ENCODE measurements at places on chromosomes 3 and 15.

DNA sequence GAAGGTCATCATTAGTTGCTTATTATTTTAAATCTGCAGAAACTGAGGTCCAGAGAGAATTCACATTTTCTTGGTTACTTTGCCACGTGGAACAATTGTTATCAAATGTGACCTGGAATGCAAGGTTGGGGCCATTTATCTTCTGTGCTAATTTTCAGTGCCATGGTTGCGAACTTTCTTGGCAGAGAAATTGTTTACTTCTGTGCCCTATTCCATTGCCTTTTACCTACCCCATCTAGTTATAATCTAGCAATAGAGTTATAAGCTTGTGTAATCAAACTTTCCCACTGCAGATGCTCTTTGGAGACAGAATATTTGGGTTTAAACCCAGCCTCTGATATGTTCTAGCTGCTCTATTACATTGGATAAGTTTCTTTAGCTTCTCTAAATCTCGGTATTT lies 242.9 kb downstream of the LPP start:
- DNase-seq: no peak

DNA sequence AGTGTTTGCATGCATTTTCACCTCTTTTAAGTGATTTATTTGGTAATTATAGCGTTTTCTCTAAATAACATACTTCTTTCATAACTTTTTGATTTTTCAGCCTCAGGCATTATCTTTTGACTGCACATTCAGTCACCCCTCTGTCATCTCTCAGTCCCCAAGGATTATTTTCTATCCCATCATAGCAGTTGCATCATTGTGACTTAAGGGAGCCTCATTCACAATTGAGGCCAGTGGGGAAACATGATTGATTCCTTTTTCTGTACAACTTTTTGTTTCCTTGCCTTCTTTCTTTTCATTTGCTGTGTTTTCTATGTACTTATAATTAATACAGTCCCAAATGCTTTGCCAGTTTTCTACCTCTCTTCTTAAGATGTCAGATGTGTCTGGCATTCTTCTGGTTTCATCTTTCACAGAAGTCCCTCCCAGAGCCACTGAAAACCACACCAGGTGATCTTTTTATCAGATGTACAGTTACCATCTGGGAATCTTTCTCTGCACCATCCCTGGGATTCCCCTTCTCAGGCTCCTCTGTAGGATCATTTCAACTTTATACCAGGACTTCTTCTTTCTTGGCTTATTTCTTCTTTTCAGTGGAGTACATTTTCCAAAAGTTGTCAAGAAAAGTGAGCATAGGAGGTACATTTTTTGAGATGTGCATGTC lies 151.4 kb downstream of the RAP2B start:
- no peak for DNase-seq

DNA sequence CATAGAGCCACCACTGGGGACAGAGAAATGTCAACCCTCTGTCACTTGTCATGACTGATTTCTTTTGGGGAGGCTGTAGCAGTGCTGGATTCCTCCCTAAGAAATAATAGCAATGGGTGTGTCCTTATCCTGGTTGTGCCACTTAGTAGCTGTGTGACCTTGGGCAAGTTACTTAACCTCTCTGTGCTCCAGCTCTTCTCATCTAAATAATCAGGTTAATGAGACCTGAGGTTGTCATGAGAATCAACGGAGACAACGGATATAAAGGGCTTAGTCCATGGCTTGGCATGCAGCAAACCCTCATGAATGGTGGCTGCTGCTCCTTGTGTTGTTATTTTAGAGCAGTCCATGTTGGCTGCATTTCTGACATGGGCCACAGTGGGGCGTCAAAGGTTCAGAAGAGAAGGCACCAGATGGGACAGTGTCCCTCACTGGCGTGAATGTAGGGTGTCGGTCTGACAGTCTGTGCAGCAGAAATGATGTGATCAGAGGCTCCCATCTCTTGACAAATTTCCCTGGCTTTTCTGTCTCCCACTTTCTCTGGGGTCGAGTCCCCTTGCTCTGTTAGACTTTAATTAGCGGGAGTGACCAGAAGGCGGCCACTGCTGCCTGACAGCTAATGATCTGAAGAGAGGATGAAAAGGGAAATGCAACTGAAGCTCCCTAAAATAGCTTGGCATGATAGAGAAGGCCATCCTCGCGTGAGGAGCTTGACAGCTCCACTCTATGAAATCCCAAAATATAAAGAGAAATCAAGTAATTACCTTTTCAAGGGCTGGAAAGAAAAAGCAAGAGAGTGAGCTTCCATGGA lies 209.4 kb downstream of the CADPS start:
- peak; percentile 6 for DNase-seq

- DNase-seq: no peak
Observed at GRCh38 chr15:28289694-28290463, 32.1 kb downstream of the HERC2 start.

DNA sequence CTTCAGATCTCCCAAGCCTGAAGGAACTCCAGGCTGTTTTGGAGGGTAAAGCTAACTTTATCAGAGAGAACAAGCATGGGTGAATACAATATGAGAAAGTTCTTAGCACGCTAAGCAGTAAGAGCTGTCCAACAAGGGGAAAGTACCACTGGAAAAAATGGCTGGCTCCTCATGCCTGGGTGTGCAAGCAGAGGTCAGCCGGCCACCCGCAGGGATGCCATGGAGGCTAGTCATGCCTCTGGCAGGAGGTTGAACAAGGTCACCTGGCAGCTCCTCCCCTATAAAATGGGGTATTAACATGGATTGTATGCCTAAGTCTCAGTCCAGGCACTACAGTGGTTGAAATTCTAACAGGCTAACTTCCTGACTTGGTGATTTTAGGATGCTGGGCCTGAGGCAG lies 75.4 kb upstream of the SLC6A1 start:
- DNase-seq: no peak

- no peak for DNase-seq
Observed at GRCh38 chr15:59166166-59166565, 40.5 kb upstream of the LDHAL6B start.

- no peak for DNase-seq
Observed at GRCh38 chr3:133089906-133090485, 51.8 kb downstream of the TMEM108 start.

DNA sequence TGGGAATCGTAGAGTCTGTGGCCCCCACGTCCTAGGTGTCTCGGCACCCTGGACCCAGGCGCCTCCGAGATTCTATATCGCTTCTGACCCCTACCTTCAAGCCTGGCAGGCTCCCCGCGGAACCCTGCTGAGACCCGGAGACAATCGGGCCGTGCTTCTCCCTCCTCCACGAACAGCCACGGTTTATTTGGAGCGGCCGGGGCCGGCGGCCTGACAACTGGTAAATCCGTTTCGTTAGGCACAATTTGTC lies 1.4 kb downstream of the GATA2 start:
- no peak for DNase-seq

GRCh38 chr15:50055332-50055731 lies 63.7 kb downstream of the ATP8B4 start:
- DNase-seq: no peak

DNA sequence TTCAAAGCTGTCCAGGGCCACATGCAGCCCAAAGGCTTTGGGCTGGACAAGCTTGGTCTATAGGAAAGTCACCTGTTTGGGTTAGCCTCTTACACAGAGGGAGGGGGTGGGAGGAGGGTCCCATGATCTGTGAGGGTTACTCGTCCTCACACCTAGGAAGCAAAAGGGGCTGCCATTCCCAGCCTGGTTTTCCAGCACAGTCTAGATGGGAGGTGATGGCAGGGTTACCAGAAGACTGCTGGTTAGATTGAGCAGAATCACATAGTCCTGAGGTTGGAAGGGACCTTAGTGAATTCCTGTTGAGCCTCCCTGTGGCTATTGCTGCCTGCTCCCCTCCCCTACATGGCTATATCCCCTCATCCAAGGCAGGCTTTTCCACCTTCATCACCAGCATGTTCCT lies 101.8 kb downstream of the SEMA5B start:
- no peak for DNase-seq

GRCh38 chr3:36512555-36512954 lies 132.3 kb downstream of the STAC start:
- no peak for DNase-seq

GRCh38 chr15:98150084-98150483 lies 189.6 kb downstream of the ARRDC4 start:
- no peak for DNase-seq

DNA sequence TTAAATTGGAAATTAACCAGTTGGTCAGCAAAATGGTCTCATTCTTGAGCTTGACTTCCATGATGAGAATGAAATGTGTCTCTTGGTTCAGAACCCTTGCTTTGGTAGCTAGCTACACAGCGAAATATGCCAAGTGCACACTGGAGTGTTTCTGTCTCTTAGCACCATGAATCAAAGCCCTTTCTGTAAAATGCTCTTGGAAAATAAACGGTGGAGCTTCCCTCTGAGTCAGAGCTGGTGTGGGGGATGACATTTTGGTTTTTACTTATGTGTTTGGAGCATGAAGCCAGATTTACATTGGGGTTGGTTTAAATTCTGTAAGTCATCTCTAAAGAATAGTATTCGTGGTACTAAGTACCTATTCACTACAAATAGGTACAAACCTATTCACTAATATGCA lies 85.1 kb upstream of the NANOGP8 start:
- no peak for DNase-seq

DNA sequence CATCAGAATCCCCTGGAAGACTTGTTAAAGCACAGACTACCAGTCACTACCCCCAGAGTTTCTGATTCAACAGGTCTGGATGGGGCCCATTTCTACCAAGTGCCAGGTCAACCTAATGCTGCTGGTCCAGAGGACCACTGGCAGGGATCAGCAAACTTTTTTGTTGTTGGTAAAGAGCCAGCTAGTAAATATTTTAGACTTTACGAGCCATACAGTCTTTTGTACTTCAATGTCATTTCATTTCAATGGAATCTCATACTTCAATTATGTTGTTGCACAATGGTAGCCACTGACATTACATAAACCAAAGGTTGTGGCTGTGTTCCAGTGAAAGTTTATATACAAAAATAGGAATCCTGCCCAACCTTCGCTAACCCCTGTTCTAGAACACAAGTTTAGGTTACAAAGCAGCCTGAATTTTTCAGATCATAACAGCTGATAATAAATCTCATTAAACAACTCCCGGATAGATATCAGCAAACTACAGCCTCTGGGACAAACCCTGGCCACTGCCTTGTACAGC lies 28.7 kb downstream of the ULK4 start:
- DNase-seq: no peak

DNA sequence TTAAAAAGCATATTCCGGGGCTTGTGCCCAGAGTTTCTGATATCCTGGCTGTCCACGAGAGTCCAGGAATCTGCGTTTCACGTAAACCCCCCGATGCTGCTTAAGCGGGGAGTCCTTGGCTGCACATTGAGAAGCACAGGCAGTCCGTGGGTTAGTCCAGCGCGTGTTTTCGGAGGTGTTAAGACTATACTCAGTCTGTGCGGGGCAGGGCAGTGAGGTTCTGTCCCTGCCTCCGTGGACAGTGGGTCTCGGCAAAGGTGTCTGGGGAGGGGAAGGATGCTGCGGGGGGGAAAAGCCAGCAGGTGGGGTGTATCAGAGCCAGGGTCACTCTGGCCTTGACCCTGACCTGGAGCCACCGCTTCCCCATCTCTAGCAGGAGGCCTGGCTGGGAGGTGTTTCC lies 106.2 kb downstream of the TMEM266 start:
- DNase-seq: no peak

DNA sequence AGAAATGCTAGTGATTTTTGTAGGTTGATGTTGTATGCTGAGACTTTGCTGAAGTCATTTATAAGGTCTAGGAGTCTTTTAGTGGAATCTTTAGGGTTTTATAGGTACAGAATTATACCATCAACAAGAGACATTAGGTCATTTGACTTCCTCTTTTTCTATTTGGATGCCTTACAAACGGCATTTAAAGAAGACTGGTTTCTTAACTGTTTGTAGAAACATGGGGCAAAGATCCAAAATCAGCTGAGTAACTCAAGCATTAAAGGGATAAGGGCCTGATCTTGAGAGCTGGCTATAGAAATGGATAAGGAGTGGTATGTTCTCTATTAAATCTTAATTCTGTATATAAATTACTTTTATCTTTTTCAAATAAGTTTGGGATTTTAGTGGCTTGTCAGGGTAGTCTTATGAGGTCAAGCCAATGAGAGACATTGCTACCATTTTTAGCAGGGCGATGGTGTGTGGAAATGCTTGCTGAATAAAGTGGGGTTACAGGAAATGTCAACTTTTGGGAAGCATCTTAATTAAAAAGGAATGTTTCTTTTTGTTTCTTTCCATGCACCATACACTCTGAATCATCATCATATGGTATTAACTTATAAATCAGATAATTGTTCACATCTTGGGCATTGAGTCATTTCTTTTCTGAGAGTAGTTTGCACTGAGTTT lies 197.7 kb upstream of the GBE1 start:
- DNase-seq: no peak

DNA sequence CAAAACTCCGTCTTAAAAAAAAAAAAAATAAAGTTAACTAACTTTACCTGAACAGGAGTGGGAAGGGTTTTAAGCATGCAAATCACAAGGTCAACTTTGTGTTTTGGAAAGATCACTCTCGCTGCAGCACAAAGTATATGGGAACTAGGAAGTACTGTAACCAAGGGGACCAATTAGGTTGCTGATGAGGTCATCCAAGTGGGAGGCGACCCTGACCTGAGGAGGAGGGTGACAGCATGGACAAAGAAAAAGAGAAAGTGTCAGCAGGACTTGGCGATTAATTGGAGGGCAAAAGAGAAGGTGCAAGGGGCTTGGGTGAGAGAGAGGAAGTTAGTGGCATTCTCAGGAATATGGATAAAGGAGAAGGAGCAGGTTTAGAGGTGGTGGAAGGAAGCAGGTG lies 89.5 kb upstream of the ZBED2 start:
- DNase-seq: no peak

DNA sequence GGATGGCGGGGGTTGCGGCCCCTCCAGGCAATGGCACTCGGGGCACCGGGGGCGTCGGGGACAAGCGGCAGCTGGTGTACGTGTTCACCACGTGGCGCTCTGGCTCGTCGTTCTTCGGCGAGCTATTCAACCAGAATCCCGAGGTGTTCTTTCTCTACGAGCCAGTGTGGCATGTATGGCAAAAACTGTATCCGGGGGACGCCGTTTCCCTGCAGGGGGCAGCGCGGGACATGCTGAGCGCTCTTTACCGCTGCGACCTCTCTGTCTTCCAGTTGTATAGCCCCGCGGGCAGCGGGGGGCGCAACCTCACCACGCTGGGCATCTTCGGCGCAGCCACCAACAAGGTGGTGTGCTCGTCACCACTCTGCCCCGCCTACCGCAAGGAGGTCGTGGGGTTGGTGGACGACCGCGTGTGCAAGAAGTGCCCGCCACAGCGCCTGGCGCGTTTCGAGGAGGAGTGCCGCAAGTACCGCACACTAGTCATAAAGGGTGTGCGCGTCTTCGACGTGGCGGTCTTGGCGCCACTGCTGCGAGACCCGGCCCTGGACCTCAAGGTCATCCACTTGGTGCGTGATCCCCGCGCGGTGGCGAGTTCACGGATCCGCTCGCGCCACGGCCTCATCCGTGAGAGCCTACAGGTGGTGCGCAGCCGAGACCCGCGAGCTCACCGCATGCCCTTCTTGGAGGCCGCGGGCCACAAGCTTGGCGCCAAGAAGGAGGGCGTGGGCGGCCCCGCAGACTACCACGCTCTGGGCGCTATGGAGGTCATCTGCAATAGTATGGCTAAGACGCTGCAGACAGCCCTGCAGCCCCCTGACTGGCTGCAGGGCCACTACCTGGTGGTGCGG lies 1.9 kb downstream of the CHST2 start:
- peak; percentile 74 for DNase-seq

- peak; percentile 33 for DNase-seq
Observed at GRCh38 chr15:65869954-65870871, 922 bp downstream of the RAB11A start.

GRCh38 chr15:66735909-66736305 lies 33.9 kb downstream of the SMAD6 start:
- DNase-seq: no peak

- DNase-seq: no peak
Observed at GRCh38 chr3:114406922-114407321, 113.1 kb downstream of the TIGIT start.
